ENCODE measurements at places on chromosomes 11 and 22. TPM values are rescaled to one million over a fixed set of nuclear protein-coding genes. Genes with fewer than 3 reads are reported as not detected.

The SOX6 gene
- 5.0 TPM for polyA plus RNA-seq

DNA sequence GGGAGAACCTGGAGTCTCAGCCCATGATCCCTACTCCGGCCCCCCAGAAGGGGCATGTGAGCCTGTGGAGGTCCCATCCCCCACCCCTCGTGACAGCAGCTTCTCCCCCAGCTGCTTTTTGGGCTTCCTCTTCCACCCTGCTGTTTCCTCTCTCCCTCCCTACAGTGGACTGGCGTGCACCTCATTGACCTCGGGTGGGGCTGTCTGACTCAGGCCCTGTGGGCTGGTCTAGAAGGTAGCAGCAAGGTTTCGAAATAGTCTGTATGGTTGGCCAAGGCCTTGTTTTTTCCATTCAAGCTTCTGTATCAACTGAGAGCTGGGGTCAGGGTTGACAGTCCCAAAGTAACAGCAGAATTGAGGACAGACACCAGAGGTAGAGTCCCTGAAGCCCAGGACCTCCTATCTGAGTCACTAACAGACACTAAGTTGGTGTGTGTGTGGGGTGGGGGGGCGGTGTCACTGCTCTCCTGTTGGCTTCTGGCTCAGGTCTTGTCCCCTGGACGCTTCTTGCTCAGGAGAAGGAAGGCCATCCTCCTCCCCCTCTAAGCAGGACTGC lies 7.7 kb downstream of the SLC37A2 start:
- peak; percentile 35 for DNase-seq

- peak; percentile 95 for DNase-seq
Observed at GRCh38 chr11:86041975-86042378, 26.9 kb downstream of the PICALM start.

DNA sequence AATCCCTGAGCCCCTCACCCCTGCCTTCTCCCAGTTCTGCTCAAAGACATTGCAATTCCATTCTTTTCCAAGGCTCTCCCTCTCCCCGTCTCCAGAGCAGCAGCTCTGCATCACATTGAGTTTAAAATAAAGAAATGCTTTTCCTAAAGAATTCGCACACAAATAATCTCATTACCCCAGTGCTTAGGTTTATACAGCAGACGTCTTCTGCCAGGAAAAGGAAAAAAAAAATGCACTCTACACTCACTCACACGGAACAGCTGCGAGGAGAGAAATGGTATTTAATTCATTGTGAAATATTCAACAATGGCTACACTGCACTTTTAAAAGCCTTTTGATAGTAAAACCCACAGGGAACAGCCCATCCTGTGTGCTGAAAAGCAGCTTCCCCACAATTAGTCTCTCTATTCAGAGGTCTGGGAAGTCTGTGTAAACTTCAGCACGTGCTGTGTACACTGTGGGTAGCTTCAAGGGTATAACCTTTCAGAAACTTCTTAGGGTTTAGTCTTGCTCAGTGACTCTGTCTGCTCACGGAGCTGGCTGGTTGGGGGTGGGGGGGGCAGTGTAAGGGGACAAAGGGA lies 42.8 kb downstream of the ETS1 start:
- DNase-seq = no peak

DNA sequence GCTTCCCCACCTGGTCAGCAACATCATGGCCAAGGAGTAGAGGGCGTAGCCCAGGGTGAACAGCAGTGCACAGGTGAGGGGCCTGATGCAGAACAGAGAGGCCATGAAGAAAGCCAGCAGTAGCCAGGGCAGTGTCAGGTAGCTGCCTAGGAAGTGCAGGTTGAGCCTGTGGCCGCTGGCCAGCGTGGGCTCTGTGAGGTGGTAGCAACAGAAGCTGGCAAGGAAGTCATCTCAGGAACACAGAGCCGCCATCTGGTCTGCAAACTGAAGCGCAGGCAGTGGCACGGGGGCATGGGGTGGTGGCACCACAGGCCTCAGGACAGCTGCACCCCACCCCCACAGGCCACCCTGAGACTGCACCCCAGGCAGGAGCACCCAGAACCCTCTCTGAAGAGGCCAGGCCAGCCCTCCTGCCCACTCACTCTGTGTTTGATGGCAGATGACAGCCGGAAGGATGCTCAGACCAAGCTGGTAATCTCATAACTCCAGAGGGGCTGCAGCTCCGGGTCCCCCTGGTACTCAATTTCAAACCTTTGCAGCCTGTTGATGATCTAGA lies 95.3 kb downstream of the MED15 start:
- DNase-seq = no peak

- peak; percentile 87 for DNase-seq
Observed at GRCh38 chr22:34814260-34815025, 251.5 kb upstream of the ISX start.

- DNase-seq = no peak
Observed at GRCh38 chr11:108338750-108339149, 115.9 kb downstream of the ATM start.

DNA sequence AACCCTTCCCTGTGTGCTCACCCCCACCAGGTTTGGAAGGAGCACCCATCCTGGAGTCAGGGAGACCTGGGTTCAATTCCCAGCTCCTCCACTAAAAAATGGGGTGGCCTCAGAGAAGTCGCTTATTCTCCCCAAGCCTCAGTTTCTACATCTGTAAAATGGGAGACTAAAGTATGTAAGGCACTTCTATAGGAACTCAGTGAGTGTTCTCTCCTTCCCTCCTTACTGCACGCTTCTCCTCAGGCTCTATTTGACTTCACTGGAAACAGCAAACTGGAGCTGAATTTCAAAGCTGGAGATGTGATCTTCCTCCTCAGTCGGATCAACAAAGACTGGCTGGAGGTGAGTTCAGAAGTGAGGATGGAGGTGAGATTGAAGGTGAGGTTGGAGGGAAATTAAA lies 11.3 kb downstream of the NCF4 start:
- DNase-seq = no peak

DNA sequence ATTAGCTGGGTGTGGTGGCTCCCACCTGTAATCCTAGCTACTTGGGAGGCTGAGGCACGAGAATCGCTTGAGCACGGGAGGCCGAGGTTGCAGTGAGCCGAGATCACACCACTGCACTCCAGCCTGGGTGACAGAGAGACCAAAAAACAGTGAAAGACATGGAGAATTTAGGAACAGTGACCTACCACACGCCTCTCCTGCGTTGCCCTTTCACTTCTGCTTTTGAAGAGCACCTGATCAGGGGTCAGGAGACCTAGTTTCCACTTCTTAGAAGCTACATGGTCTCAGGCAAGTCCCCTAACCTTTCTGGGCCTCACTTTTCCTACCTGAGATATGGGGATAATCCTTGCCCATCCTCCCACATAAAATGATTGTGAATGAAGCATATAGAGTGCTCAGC lies 12.2 kb downstream of the SLC35C1 start:
- DNase-seq = no peak

DNA sequence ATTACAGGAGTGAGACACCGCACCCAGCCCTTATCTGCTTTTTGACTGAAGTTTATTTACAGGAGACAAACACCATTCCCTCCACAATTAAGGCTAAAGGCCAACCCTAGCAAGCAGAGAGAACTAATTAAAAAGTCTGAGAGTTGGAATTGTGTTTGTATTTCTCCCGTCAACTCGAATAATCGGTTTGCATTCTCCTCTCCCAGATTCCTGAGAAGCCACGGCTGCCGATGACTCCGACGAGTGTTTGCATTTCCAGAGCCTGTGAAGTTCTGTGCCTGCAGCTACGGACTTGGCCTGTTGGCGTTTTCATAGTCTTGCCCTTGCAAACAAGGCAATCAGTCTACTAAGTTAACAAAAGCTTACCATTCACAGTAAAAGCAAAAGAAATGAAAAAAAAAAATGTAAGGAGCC lies 73.2 kb upstream of the NUP50 start:
- DNase-seq = no peak

DNA sequence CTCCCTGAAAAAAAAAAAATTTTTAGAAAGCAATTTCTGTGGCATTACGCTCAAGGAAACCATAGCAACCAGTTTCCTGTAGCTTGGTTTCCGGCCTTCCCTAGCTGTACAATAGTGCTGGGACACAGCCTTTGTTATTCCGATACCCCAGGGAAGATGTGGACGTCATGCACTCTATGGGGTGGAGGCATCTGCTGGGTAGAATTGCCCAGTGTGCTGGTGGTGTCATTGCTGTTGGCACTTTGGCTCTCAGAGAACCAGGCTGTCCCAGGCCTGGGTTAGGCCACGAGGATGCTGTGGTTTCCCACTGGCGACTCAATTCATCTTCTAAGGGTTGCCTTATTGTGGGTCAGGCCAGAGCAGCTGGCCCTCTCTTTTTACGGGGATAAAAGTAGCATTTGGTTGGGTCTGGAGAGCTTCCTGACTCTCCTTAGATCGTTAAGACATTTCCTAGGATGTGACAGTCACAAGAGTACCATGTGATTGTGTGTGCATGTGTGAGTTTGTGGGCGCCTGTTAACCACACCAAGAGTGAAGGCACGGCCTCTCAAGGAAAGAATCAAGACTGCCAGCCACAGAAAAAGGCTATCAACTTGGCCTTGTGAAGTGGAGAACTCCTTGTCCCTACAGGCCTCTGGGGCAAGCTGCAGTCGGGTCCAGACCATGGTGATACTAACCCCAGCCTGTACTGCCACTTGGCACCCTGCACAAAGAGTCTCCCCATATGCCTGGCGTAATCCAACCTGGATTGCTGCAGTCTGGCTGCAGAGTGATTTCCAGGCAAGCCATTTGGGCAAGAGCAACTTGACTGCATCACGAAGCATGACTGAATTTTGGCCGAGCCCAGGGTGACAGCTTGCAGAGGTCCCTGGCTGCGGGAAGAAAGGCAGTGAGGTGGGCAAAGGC lies 35.9 kb upstream of the NAV2 start:
- no peak for DNase-seq

Measured in kidney (tissue), 22 donors.